ENCODE measurements at places on chromosomes 16 and 17. TPM values are rescaled to one million over a fixed set of nuclear protein-coding genes. Genes with fewer than 3 reads are reported as not detected.

CCL18 gene
- not detected for total RNA-seq

AATK gene
- 1.3 TPM for total RNA-seq

TMC8 gene
- total RNA-seq: not detected

ITGAD gene
- total RNA-seq: not detected

NPTX1 gene
- total RNA-seq: 163 TPM

SLFN11 gene
- 73.2 TPM for total RNA-seq

PRR29 gene
- 1.5 TPM for total RNA-seq

C16orf86 gene
- 3.9 TPM for total RNA-seq

XYLT1 gene
- total RNA-seq: 8.5 TPM

DHRS7C gene
- not detected for total RNA-seq

YBX2 gene
- total RNA-seq: not detected

DPEP3 gene
- not detected for total RNA-seq

CCL14 gene
- total RNA-seq: not detected

RPL38 gene
- total RNA-seq: 2,977 TPM

KCNH6 gene
- not detected for total RNA-seq

TBC1D3K gene
- total RNA-seq: not detected

OTOP2 gene
- not detected for total RNA-seq

PABPN1L gene
- not detected for total RNA-seq

TMEM132E gene
- not detected for total RNA-seq

CCL5 gene
- total RNA-seq: 0.13 TPM

NPIPB13 gene
- total RNA-seq: 0.93 TPM

PYY gene
- not detected for total RNA-seq

MYOCD gene
- 3.5 TPM for total RNA-seq

CACNG5 gene
- total RNA-seq: not detected

COX6A2 gene
- not detected for total RNA-seq

NATD1 gene
- 1.6 TPM for total RNA-seq

TNFAIP1 gene
- 38.4 TPM for total RNA-seq

HOXB3 gene
- total RNA-seq: 0.31 TPM

ASGR2 gene
- total RNA-seq: not detected

OR1A1 gene
- total RNA-seq: not detected

CNTNAP4 gene
- total RNA-seq: 1.3 TPM

KRTAP2-4 gene
- not detected for total RNA-seq

TCF25 gene
- 298 TPM for total RNA-seq

GJC1 gene
- total RNA-seq: 17.8 TPM

MYH2 gene
- total RNA-seq: not detected

RNF167 gene
- 17.6 TPM for total RNA-seq

TBL3 gene
- 32.4 TPM for total RNA-seq

BCAS3 gene
- 57.8 TPM for total RNA-seq

TPSD1 gene
- total RNA-seq: not detected

CD300A gene
- not detected for total RNA-seq

GNGT2 gene
- total RNA-seq: 0.66 TPM

ATP2A1 gene
- 0.12 TPM for total RNA-seq

FOXF1 gene
- total RNA-seq: under 0.01 TPM

GPRC5B gene
- total RNA-seq: 1.8 TPM

CD300H gene
- not detected for total RNA-seq

FGF11 gene
- 0.19 TPM for total RNA-seq
